ENCODE measurements at places on chromosomes 13 and 19. TPM values are rescaled to one million over a fixed set of nuclear protein-coding genes. Genes with fewer than 3 reads are reported as not detected.

KLK14 gene
- total RNA-seq: 0.67 TPM

DNA sequence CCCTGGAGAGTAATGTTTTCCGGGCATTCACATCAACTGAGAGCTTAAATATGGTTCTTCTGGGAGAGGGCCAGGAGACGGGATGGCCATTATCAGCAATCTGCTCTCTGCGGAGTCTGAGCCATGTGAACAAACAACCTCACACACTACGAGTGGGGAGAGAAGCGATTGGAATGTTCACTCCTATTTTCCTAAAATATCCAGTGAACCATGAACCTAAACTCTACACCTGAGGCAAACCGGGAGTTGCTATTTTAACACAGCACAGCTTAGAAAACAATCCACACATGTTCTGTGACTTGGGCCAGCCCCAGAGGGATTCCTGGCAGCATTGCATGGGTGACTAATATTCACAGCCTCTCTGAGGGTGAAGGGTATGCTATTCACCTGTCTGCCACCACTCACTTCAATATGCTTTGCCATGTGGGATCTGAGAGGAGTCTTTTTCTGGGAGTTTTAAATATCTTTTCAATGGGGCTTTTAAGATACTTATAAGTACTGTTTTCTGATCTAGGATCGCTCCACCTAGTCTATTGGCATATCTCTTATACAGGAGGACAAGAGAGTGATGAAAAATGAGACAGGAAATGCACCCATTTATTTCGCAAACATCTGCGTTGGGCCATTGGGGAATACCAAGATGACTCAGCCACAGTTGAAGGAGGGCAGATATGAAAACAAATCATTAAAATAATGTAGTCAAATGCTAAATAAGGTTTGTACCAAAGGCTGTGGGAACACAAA, 72.6 kb upstream of the SERP2 start:
- DNase-seq: no peak

RFPL4A gene
- not detected for total RNA-seq

- no peak for DNase-seq
Observed at GRCh38 chr13:35460061-35460460, 16.4 kb downstream of the MAB21L1 start.

DNA sequence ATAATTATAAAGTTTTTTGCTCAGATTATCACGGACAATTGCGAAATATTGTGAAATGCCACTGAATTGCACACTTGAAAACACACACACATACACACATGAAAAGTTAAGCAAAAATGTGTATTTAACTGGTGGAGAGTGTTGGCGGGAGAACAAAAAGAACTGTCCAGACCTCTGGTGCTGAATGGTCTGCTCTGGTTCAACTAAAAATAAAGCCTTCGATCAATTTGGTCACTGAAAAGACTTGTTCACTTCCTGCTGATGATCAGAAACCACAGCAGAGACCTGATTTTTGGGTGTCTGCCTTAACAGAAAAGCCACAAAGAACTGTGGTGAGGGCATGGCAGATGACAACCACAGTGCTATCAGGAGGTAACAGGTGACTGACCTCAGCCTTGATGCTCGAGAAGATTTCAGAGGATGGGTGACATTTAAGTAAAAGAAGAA, 4.0 kb upstream of the IGFL1 start:
- peak; percentile 9 for DNase-seq

CCDC70 gene
- not detected for total RNA-seq

CCDC8 gene
- not detected for total RNA-seq

ZNF546 gene
- 8.9 TPM for total RNA-seq

- no peak for DNase-seq
Observed at GRCh38 chr13:102035969-102036368, 365.9 kb downstream of the FGF14 start.
